ENCODE measurements at places on chromosomes 1 and 21.

DNA sequence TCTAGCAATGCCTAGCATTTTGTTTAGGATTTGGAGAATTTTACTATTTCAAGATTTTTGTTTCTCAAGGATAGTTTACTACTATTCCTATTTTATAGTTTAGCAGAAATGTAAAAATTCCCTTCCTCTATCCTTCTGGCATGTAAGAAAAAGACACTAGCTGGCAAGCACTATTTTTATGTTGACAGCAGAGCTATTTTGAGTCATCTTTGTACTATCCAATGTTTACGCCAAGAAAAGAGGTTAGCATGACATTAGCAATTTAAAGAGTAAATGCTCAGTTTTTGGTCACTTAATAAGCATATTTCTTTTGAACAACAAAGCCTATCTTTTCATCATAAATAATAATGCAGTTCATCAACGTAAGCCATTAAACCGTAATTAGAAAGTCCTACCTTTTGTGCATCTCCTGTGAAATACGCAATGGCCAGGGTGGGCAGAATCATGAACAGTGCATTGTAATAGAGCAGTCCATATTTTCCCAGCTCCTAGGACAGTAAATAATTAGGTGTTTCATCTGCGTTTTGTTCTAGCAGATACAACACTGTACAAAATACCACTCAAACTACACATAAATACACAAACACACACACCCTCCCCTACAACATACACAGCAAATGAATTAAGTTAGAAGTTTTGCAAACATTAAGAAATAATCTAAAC lies 12.0 kb downstream of the SLC35D1 start:
- no peak for DNase-seq

DNA sequence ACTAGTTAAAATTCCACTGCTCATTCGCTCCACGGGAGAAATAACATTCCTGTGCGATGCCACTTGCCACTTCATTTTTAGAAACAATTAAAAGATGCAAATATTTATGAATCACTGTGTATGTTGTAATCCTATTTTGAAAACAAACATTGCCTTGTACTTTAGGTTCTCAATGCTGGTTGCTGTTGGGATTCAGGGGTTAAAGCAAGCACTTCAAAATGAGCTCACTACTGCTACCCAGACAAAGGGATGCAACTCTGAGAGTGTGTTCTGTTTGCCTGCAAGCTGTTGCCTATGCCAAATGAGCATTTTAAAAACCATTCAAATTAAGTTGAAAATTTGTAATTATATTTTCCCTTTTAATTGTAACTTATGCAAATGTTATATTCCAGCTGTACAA lies 87.5 kb downstream of the RWDD3 start:
- DNase-seq = no peak

GRCh38 chr1:65386439-65386838 lies 34.0 kb upstream of the LEPR start:
- no peak for DNase-seq

- no peak for DNase-seq
Observed at GRCh38 chr1:145955436-145955835, 2.4 kb downstream of the LIX1L start.

DNA sequence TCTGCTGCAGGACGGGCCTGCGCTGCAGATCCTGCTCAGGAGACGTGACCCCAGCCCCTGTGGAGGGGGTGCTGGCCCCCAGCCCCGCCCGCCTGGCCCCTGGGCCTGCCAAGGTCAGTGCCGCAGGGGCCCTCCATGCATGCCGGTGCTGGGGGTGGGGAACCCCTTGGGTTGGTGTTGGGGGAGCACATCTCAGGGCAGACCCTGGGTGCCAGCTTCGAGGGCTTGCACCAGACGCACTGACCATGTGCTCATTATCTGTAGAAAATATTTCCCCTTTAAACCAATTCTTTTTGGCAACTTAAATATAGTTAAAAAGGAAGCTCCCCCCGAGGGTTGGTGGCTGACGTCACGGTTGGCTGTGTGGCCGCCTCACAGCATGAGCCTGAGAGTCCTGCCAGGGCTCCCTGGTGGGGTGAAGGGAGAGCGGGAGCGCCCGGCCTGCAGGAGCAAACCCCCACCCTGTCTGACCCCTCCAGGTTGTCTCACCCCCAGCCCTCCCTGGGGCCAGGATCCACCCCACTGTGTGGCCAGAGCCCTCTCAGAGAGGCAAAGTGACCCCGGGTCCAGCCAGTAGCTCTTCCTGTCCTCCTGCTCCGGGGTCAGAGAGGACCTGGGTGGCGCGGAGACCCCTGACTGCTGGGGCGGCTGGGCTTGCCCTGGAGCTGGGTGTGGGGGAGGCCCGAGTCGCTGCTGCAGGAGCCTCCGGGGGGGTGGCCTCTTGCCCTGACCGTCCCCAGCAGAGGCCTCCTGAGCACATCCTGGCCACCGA lies 5.3 kb upstream of the PFKL start:
- DNase-seq = no peak

DNA sequence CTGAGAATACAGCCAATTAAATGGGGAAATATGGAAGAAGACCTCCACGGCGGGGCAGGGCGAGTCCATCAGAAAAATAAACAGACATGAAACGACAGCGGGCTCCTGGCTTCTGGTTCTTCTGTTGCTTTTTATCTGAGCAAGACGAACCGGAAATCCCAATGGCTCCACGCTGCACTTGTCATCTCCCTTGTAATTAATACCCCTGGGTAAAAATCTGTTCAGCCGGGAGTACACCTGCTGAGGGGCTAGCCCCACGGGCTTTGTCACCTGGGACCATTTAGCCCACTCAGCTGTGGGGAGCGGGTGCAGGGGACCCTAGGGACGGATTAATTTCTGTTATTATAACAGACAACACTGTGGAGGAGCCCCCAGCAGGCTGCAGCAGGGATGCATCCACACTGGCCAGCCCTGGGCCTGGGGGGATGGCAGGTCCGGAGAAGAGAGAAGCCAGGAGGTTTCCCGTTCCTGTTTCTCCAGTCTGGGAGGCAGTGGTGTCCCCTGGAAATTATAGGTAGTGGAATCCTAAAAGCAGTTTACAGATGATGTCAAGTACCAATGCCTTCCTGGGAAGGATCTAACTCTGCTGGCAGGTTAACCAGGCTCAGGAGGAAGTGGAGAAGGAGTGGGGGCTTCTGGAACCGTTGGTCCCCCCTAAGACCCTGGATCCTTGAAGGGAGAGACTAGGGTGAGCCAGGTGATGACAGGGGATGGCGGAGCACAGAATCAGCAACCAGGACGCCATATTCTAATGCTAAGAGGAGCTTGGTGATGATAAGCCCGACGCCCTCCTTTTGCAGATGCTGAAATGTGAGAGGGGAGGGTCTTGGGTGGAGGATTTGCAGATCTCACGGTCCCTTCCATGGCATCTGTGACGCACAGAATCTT lies 566.1 kb downstream of the PTPRU start:
- DNase-seq = no peak

- DNase-seq = no peak
Observed at GRCh38 chr1:178634445-178634844, 90.6 kb upstream of the RALGPS2 start.

DNA sequence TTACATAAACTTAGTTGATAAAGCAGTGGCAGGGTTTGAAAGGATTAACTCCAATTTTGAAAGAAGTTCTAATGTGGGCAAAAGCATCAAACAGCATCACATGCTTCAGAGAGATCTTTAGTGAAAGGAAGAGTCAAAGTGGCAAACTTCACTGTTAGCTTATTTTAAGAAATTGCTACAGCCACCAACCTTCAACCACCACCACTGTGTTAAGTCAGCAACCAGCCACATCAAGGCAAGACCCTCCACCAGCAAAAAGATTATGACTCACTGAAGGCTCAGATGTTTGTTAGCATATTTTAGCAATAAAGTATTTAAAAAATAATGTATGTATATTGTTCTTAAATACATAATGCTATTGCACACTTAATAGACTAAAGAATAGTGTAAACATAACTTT lies 21.3 kb upstream of the MAGI3 start:
- no peak for DNase-seq

GRCh38 chr1:63042278-63042677 lies 258.3 kb downstream of the ATG4C start:
- no peak for DNase-seq

DNA sequence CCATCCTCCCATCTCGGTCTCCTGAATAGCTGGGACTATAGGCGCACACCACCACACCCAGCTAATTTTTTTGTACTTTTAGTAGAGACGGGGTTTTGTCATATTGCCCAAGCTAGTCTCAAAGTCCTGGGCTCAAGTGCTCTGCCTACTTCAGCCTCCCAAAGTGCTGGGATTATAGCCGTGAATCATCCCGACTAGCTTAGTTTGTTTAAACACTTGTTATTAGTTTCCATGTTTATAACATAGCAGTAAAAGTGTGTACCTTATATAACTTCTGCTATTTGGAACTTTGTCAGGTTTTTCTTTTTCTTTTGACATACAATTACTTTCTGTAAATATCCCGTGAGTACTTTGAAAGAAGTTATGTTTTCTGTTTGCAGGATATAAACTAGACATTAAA lies 60.6 kb upstream of the C1orf21 start:
- no peak for DNase-seq

GRCh38 chr1:232678185-232678886 lies 48.4 kb upstream of the SIPA1L2 start:
- DNase-seq = no peak

GRCh38 chr1:35278886-35279554 lies 10.5 kb downstream of the ZMYM4 start:
- no peak for DNase-seq

DNA sequence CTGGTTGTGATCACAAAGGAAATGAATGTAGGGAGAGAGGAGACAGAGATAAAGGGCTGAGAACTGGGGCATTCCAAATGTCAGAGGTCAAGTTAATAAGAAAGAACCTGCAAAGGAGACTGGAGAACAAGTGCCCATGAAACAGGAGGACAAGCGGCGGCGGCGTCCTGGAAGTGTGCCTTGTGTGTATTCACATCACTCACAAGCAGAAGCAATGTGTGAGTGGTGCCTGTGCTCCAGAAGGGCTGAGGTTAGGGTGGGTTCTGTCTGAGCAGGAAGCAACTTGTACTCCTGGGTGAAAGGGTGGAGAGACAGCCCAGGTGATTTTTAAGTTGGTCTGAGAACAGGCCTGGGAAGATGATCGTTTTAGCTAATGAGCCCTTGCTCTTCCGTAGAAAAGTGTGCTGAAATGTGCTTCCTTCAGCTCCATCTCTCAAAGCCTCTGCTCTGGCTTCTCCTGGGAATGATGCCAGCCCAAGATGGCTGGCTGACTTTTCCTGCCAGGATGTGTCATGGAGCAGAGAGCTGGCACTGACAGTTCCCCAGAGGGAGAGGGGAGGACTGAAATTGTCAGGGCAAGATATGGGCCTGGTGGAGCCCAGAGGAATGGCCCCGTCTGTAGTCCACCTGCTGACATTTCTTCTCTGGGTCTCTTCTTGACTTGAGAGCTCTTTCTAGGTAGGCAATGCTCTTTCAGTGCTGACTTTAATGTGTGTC lies 25.1 kb upstream of the PLEKHA6 start:
- DNase-seq = no peak

GRCh38 chr21:32403201-32403777 lies 9.2 kb upstream of the EVA1C start:
- no peak for DNase-seq

- peak; percentile 51 for DNase-seq
Observed at GRCh38 chr21:33543505-33544129, 779 bp downstream of the SON start.

DNA sequence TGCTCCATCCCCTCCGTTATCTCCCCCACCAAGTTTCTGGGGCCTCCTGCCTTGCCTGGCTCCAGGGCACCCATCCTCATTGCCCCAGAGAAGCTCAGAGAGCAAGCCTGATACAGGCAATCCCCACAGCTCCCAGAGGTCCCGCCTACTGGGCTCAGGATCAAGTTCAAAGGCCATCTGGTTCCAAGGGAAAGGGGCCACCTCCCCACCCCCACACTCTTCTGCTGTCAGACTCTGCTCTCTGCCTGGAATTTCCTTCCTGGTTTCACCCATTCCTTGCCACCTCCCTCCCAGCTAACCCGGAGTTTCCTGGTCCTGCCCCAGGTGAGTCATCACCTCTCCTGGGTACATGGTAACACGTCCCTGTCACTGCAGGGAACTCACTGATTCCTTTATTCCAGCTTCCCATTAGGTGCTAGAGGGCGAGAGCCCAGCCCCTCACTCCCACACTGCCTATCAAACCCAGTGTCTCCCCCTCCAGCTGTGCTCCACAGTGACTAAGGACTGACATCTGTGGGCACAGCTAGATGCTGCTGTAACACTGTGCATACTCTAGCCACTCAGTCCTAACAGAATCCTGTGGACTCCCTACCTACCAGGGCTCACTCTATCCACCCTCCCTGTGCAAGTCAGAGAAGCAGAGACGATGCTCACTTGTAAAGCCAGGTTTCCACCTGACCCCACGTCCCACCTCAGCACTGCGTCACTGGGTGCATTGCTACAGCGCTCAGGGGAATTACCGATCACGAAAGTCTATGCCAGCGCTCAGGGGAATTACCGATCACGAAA lies 21.8 kb downstream of the RSPH1 start:
- DNase-seq = no peak

- no peak for DNase-seq
Observed at GRCh38 chr21:37367703-37368540, 1.3 kb downstream of the DYRK1A start.
